ENCODE measurements at places on chromosomes 1 and 21.
A peak's percentile ranks its signal among the peaks of the same experiment; 100 is the strongest.

DNA sequence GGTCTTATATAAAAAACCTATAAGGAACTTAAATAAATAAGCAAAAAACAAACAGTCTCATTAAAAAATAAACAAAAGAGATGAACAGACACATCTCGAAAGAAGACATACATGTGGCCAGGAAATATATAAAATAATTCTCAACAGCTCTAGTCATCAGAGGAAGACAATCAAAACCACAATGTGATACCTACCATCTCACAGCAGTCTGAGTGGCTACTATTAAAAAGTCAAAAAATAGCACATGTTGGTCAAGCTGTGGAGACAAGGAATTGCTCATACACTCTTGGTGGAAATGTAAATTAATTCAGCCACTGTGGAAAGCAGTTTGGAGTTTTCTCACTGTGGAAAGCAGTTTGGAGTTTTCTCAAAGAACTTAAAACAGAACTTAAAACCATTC lies 100.3 kb upstream of the ADAMTS5 start:
- DNase-seq = no peak

- no peak for DNase-seq
Observed at GRCh38 chr1:15849775-15850324, 2.3 kb downstream of the SPEN start.

DNA sequence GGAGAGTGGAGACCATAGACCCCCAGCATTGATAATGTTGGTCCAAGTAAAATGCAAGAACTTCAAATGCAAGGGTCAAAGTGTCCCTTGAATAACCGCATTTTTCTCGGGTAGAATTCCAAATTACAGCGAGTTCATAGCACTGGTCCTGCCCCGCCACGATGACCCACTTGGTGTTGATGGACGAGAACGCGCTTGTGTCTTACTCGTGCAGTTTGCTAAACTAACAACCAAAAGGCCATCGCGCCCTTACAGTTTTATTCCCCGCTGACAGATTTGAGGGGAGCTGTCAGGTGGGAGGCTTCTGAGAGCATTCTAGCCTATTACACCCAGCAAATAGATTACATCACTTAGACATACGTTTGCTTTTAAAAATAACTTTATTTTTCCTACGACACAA lies 17.3 kb upstream of the TSPEAR start:
- no peak for DNase-seq

DNA sequence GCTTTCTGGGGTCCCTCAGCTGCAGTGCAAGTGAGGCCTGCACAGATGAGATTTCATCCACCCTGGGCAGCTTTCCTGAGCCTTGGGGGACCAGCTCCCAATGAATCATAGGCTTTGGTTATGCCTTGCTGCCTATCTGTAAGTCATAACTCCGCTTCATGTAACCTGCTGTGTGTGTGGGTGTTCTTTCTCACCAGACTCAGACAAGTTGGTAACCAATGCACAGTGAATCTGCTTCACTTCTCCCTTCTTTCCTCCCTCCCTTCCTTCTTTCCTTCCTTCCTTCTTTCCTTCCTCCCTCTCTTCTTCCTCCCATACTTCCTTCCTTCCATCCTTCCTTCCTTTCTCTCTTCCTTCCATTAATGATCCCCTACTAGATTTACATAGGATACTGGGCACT lies 34.4 kb upstream of the PSMB2 start:
- DNase-seq = no peak

DNA sequence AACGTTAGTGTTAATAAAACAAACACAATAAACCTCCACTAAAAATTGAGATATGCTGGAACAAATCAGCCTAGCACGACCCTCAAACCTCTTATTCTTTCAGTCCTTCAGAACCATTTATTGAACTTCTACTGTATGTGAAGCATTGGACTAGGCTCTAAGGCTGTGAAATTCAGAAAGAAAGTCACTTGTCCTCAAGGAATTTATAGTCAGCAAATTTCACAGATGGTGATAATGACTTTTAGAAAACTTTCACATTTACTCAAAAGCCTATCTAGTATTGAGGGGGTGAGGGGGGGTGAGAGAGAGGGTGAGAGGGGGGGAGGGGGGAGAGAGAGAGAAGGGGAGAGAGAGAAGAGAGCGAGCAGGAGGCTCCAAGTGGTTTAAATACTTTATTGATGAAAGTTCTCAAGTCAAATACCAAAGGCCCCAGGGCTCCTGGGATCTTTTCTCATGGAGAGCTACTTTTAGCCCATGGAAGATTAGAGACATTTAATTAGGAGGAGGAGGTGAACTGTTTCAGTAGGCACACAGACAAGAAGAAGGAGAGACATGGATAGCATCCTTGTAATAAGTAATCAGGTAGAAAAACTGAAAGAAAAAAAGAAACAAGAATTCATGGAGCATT lies 66.3 kb upstream of the SSX2IP start:
- DNase-seq = no peak

- DNase-seq = no peak
Observed at GRCh38 chr1:169594391-169594790, 8.1 kb upstream of the F5 start.

DNA sequence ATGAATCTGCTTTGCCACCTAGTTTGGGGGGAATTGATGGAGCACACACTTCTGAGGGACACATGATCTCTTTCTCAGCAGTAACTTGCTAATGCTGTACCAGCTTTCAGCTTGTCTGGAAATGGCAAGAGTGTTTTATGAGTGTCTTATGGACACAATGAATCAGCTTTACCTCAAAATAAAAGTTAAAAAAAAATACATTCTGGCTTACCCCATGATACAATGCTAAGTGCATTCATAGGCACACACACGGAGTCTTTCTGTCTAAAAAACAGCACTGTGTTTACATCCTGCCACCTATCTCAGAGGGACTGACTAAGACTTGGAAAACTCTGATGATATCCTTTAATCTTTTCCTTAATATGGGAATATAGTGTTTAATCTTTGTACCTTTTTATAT lies 455.5 kb upstream of the ADAMTS5 start:
- no peak for DNase-seq

DNA sequence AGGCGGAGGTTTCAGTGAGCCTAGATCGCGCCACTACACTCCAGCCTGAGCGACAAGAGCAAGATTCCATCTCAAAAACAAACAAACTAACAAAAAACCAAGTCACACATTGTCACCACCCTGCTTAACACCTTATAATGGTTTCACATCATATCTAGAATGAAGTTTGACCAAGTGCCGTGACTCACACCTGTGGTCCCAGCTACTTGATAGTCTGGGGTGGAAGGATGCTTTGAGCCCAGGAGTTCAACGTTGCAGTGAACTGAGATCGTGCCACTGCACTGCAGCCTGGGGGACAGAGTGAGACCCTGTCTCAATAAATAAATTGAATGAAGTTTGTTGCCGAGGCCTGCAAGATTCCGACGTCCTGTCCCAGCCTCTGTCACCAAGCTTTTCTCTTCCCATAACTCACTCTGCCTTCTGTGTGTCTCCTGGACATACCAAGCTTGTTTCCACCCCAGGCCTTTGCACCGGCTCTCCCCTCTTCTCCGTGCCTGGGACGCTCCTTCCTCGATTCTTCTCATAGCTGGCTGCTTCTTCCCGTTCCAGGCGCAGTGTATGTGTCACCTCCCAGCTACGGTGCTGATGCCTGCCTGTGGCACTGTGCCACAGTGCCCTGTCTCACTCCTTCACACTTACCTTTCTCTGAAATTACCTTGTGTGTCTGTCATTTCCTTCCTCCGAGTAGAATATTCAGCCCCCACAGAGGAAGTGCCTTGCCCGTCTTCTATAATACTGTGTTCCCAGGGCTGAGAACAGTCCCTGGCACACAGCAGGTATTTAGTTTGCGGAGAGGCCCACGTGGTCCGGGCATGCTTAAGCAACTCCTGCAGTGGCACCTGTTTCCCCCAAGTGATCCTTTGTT lies 3.8 kb upstream of the SELENON start:
- DNase-seq = no peak

GRCh38 chr1:227572752-227573151 lies 9.4 kb downstream of the ZNF678 start:
- DNase-seq = no peak

DNA sequence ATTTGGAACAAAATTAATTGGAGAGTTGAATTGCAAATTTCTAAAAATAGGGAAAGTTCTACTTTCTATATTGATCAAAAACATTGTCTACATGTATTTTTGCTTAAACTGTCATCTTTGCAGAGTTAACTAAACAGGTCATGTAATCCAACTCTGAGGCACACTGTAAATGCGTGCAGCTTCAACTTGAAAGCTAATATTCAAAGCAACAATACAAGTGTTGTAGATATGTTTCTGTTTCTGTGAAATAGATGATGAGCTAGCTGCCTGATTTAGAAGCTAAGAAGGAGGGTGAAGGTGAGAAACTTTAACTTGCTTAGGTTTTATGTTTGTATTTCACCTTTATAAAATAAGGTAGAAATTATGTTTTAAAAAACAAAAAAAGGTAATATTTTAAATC lies 77.2 kb downstream of the IVNS1ABP start:
- DNase-seq = no peak

- no peak for DNase-seq
Observed at GRCh38 chr1:201507360-201507675, 395 bp upstream of the CSRP1 start.

DNA sequence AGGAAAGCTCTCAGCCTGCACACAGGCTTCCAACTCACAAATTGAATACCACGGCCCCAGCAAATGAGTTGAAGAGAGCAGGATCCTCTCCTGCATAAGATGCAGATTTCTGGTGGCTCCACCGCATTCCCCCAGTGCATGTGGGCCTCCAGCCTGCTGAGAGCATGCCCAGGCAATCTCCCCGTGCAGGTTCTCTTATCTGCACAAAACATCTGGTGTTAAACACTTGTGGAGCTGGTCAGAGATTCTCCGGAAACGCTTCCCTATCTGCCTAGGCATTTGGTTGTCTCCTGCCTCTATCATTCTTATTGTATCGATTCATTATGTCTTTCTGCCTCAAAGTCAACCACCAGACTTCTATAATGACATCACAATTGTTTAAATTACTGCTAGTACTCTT lies 1349.0 kb upstream of the B3GALT2 start:
- DNase-seq = no peak

DNA sequence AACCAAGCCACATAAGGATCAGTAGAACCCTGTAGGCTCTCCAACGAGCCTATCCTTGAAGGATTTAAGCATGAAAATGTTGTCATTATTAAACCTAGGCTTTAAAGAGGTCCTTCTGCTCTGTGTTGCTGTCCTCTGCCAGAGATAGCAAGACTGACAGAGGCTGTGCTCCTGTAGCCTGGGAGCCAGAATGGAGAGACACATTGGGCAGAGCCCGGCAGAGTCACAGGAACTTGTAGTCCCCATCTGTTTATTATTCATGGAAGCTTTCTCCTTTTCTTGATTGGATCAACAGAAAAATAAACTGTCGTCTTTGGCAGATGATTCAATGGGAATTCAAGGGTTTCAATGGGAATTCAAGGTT lies 19.2 kb upstream of the SLAMF1 start:
- DNase-seq = no peak

GRCh38 chr21:16363518-16363917 lies 633.7 kb downstream of the USP25 start:
- no peak for DNase-seq

GRCh38 chr1:76074321-76075187 lies at the start of gene ST6GALNAC3:
Gene ST6GALNAC3 (plus strand): TSS chr1:76074746.
- DNase-seq = peak; percentile 77

DNA sequence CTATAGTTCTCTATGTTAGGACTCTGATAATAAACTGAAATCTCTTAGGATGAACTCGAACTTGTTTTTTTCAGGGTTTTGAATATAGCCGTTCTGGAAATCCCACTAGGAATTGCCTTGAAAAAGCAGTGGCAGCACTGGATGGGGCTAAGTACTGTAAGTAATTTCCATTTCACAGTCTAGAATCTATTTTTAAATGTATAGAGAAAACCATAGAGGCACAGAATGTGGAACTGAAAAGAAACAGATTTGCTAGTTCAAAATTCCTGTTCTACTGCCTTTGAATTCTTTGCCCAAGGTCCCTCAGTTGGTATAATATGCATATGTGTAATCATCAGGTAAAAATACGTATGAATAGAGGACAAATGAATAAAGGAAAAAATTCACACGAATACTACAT lies 4.8 kb downstream of the CTH start:
- no peak for DNase-seq

DNA sequence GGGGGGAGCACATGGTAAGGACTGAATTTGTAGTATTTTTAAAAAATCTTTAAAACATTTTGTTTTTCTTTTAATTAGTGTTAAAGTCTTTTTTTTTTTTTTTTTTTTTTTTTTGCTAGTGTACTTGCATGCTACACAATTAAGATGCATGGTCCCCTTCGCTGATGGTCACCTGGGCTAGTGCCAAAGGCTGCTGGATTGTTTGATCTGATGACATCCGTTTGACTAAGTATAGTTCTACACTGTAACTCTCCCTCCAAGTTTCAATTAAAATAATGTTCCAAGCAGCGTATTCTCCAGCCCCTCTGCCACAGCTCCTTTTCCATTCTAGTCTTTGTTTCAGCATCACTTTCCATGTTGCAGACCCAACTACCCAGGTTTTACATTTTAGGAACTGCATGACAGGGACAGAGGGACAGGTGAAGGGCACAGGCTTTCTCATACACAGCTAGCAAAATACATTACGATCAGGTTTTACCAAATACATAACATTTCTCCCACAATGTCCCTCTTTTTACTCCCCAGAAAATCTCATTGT lies 852 bp upstream of the RAVER2 start:
- no peak for DNase-seq

- DNase-seq = no peak
Observed at GRCh38 chr1:243621973-243622372, 228.1 kb downstream of the AKT3 start.

DNA sequence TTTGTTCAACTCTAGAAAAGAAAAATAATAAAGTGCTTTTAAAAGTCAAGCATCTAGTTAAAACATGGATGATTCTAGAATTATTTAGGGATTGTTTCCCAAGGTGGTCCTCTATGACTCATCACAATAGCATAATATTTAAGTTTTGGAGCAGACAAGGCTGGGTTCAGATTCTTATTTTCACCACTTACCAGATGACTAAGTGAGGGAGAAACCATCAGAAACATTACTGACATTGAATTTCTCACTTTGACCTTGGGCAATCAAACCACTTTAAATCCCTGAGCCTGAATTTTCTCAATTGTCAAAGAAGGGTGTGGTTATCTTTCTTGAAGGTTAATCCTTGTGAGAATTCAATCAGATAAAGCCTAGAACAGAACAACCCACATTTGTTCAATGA lies 102.5 kb upstream of the PTGFR start:
- DNase-seq = no peak

- DNase-seq = no peak
Observed at GRCh38 chr1:168344517-168344916, 63.8 kb downstream of the TBX19 start.

DNA sequence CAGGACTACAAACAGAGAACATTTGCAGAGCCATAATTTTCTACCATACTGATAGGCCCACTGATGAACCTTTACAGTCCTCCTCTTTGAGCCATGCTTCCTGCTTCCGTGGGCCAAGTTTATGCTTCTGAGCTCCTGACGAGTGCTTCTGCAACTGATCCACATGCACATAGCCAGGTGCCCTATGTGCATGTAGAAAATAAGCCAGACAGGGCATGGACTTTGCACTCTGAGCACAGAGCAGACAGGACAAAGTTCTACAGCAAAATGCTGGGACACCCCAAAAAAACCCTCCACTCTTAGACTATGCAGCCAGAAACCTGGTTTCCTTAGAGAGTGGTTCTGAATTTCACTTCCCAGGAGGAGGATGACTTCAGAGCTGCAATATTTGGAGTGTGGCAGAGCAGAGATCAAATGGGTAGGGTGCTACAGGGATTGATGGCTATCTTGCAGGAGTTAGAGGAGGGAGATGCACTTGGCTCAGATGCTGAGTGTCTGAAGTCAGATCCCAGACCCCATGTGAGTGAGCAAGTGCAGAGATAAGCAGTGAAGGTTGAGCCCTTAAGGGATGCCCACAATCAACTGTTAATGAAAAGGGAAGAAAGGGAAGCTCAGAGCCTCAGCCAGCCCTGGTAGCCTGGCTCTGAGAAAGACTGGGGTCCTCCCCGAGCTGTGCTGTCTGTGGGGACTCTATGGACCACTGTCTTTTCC lies 230.9 kb downstream of the DUSP10 start:
- DNase-seq = no peak
